ENCODE measurements at places on chromosomes 5 and 9. TPM values are rescaled to one million over a fixed set of nuclear protein-coding genes. Genes with fewer than 3 reads are reported as not detected.

- DNase-seq: no peak
These were observed 1752.9 kb downstream of the MAT2B start for GRCh38 chr5:165258197-165258771.

DNA sequence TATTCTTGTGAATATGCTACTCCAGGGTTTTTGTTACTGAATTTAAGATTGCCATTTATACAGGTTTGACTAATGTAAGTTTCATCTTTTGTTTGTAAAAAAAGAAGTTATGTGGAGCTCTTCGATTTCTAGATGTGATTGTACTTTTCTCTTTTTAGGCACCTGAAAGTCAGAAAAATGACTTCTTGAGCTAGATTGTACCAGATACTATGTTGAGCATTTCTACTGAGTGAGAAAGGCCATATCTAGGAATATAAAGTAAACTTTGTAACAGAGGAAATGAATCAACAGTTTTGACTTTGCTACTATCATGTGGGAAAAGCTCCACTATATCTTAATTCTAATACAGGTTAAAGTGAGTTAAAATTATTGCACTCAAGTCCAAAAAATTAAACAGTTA lies 25.1 kb downstream of the SMC5 start:
- DNase-seq: no peak

GRCh38 chr5:68587171-68587570 lies 371.6 kb downstream of the PIK3R1 start:
- peak; percentile 7 for DNase-seq

DNA sequence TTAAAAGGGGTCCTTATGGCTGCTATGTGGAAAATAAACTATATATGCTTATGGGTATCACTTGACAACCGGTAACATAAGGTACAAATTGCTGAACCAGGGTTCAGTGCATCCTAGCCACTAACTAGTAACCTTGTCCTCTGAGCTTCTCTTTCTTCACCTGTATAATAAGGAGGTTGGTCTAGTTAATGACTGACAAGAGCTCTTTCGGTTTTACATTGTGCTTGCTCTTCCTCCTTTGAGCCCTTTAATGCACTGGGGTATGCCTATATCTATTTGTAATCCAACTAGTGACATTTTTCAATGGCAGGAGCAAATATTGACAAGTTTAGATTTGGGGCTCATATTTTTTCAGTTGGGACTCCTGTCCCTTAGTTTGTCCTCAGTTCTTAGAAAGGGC lies 66.1 kb downstream of the NPR3 start:
- DNase-seq: no peak

- DNase-seq: no peak
These were observed 52.3 kb downstream of the ZDHHC21 start for GRCh38 chr9:14640967-14641366.

DNA sequence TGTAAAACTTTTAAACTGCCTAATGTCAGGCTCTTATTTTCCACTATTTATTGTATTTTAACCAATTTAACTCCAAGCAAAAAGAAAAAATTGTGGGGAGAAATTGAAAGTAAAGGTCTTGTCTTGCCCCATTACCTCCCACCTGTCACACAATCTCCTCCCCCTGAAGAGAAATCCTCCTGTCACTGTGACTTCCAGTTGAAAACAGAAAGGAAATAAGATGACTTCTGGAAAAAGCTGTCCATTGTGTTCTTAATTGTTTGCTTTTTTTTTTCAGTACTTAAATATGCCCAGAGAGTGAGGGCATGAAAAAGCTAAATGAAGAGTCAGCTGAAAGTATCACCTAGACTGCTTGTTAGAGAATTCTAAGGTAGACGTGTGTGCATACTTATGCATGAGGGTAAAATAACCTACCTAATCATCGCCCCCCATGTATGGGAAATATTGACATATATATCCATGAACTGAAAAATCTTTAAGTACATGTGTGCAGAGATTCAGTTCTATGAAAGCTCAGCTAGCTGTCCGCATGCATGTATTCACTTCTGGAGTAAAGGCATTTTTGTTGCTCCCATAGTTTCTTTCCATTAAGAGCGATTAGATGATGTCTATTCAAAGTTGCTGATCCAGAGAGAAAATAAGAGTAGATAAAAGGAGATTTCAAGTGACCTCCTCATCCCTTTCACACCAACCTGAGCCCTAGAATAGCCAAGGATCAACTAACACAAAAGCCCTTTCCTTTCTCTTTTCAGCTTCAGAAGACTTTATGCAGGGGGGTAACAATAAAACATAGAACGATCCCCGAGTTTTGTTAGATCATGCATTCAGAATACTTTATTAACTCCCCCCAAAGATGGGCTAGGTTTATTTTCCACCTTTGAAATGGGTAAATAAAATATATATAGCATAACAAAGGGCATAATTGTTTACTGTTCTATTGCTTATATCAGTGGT lies 5.3 kb downstream of the NR2F1-AS1 start:
- no peak for DNase-seq

DNA sequence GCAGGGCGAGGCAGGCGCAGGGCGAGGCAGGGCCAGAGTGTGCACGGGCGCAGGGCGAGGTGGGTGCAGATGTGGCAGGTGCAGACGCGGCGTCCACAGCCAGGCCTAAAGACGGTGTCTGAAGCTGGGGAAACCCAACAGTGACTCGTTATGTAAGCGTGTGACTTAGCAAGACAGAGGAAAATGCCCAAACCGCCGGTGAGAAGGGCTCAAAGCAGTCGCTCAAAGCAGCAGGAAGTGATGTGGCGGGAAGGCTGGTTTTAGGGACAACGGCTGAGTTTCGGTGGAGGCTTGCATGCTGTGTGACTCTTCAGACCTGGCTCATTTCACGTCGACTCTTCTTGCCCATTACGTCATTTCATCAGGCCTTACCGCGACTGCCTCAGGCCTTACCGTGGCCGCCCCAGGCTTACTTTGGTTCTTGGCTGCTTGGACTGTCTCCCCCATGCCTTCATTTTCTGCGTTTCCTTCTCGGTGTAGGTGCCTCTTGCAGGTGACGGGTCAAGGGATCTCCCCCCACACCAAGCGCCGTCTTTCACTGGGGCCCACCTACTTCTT lies 50.5 kb upstream of the EXOC3 start:
- DNase-seq: no peak

DNA sequence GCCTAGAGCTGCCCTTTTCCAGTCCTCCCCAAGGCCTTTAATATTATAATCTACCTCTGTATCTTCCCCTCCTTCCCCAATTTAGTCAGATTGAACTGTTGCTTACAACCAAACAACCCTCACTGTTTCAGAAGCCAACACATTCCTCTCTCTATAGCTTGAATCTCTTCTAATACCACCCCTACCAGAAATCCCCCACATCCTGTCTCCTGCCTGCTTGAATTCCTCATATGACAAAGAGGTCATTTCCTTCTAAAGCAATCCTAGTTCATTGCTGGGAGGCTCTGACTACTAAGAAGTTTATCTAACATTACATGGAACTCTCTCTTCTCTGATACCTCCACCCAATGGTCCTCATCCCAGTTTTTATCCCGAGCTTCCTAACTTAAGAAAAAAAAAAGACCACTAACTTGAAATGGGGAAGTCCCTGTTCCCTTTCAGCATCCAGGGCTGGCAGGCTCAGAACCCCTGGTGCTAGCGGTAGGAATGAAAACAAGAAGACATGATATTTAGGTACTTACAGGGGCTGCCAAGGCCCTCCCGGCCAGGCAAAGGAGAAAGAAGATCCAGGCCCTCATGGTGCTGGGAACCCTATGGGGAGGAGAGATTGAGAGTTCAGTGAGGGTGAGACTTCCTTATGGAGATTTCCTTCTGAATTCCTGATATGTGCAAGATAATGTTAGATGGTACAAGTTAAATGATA lies 11.0 kb downstream of the SPARC start:
- no peak for DNase-seq

- DNase-seq: no peak
These were observed 260.9 kb downstream of the KIF4B start for GRCh38 chr5:155274484-155274883.

GRCh38 chr9:136329211-136329627 lies 1.9 kb downstream of the GPSM1 start:
- DNase-seq: no peak

DNA sequence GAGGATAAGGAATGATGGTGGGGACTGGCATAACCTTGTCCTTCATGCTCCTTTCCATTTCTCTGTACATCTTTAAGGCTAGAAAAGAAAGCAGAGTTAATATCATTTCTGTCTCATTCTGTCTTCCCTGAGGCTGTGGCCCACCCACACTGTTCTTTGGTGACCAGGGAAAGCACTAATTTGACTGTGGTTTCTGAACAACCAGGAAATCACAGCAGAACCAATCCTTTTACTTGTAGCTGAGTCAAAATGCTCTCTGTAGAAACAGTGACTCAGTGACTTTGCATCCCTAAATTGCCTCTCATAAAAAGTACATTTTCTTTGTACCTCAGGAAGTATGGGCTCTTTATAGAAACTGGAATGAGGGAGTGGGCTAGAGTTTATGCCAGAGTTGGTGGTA lies 28.1 kb downstream of the IL33 start:
- peak; percentile 80 for DNase-seq

DNA sequence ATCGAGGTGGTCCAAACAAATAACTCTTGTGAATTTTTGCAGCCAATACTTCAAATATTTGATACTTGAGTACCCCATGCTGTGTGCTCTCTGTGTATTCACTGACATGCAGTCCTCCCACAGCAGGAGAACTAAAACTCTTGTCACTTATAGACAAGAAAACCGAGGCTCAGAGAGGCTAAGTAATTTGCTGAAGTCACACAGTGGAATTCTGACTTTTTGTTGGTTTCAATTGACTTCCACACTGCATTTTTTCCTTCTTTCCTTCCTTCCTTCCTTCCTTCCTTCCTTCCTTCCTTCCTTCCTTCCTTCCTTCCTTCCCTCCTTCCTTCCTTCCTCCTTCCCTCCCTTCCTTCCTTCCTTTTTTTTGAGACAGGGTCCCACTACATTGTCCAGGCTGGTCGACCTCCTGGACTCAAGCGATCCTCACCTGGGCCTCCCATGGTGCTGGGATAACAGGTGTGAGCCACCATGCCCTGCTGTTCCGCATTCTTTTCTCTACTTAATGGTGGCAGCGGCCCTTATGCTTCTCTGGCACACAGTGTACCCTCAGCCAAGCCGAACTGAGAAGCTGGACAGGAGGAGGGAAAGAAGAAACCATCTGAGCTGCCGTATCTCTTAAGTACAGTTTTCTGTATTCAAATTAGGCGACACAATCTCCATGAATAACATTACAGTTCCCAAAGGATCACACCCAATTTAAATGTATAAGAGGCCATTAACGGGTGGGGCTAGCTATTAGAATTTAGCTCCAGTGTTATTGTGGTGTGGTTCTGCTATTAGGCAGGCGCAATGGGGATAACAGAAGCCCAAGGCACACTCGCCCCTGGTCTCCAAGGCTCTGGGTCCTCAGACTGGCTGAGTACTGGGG lies 38.4 kb upstream of the GRHPR start:
- no peak for DNase-seq

DNA sequence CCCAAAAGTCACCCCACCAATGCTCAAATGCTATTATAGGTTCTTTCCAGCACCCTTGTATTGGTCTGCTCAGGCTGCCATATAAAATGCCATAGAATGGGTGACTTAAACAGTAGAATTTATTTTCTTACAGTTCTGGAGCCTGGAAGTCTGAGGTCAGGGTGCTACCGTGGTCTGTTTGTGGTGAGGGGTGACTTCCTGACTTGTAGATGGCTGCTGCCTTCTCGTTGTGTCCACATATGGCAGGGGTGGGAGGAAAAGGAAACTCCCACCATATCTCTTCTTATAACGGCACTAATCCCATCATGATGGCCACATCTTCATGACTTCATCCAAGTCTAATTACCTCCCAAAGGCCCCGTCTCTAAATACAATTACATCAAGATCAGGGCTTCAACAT lies 257.8 kb upstream of the TARS1 start:
- no peak for DNase-seq

DNA sequence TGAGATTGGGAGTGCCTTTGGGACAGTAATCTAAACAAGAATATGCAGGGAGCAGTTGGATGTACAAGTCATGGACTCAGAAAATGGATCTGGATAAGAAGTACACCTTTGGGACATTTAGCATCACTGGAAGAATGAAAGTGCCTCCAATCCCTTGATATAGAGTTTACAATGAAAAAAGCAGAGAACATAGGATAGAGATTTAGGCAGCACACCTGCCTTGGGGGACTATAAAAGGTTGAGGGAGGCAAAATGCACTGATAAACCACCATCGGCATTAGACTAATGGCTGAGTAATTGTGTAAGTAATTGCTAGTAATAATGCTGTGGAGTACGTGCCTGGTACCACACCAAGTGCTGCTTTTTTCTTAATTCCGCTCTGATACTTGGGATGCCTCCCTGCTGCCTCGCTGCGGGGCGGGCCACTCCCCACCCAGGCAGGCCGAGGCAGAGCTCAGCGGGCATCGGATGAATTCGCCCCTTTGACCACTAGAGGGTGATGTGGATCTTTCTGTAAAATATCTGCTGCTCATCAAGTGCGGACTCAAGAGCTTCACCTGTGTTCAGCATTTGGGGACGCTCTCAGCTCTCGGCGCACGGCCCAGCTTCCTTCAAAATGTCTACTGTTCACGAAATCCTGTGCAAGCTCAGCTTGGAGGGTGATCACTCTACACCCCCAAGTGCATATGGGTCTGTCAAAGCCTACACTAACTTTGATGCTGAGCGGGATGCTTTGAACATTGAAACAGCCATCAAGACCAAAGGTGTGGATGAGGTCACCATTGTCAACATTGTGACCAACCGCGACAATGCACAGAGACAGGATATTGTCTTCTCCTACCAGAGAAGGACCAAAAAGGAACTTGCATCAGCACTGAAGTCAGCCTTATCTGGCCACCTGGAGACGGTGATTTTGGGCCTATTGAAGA lies 99.9 kb downstream of the ANKRD18B start:
- peak; percentile 33 for DNase-seq

DNA sequence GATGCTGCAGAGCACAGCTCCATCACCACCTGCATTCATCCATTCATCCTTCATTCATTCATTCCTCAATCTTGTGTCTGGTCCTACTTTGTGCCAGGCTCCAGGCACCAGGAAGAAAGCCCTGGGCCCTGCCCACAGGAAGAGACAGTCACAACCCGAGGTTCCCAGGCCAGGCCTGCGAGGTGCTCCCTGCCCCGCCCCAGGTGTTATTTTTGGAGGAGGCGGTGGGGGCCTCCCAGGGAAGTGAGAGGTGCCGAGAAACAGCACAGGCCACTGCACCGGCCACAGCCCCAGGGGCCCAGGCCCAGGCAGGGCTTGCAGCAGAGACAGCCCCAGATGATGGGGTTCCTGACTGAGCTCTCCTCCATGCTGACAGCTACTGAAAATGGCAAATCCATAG lies 33.4 kb downstream of the VAV2 start:
- no peak for DNase-seq

- no peak for DNase-seq
These were observed 6.8 kb upstream of the TIFAB start for GRCh38 chr5:135458921-135459331.

The C8G gene
- total RNA-seq: 0.25 TPM

The SLC36A2 gene
- not detected for total RNA-seq

The SAXO1 gene
- total RNA-seq: not detected

The FOXD4L6 gene
- not detected for total RNA-seq

The HSD17B3 gene
- not detected for total RNA-seq

The SLIT3 gene
- total RNA-seq: 5.6 TPM

All from foreskin keratinocyte (primary cell).